Ecto neural progenitor cell (in vitro differentiated cells): ENCODE measurements at places on chromosomes 5 and 9.

GRCh38 chr9:94979904-94980507, 253.5 kb downstream of the AOPEP start:
- DNase-seq = no peak

GRCh38 chr5:11390291-11390767, 513.9 kb downstream of the CTNND2 start:
- no peak for DNase-seq

- DNase-seq = no peak
Observed at GRCh38 chr9:126144196-126144595, 182.4 kb upstream of the MVB12B start.

- DNase-seq = no peak
Observed at GRCh38 chr5:79613549-79613948, 1.3 kb downstream of the TENT2 start.

DNA sequence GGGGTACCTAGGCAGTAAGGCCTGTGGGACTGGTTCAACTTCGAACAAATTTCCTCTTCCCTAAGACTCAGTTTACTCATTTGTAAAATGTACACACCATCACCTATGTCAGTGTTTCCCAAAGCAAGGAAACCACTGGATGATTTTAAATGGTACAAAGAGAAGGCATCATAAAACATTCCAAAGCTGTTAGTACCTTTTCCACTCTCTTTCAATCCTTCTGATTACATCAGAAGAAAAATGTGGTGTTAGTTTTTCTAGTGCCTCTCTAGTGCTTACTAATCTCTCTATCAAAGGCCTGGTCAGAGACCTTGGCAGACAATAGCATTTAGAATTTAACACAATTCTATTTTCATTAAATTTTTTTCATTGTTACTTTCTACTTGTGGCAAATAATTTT, 18.1 kb downstream of the NR6A1 start:
- no peak for DNase-seq

- DNase-seq = peak; percentile 56
Observed at GRCh38 chr5:140038373-140038957, 4.6 kb downstream of the NRG2 start.

DNA sequence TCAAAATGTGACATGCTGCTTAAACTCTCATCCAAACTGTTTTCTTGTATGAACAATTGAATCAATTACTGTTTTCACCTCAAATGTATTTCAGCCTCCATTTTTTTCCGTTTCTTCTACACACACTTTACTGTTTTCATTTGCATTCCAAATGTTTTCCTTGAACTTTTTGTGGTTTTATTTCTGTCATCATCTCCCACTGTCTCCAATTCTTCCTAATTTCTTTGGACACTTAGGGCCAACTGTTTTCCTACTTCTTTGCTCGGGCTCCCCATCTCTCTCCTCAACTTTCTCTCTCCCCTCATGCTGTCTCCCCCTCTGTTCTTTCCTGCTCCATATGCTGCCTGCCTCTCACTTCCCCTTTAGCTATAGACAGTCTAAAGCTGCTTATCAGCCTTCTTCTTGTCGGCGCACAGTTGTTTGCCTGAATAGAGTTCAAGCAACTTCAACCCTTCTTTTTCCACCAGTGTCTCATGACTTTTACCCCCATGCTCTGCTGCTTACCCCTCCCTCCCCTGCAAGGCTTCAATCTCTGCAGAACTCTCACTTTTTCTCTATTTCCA, 443.4 kb downstream of the DTWD2 start:
- DNase-seq = no peak

GRCh38 chr5:139776861-139777260, 18.7 kb upstream of the PSD2 start:
- DNase-seq = no peak

DNA sequence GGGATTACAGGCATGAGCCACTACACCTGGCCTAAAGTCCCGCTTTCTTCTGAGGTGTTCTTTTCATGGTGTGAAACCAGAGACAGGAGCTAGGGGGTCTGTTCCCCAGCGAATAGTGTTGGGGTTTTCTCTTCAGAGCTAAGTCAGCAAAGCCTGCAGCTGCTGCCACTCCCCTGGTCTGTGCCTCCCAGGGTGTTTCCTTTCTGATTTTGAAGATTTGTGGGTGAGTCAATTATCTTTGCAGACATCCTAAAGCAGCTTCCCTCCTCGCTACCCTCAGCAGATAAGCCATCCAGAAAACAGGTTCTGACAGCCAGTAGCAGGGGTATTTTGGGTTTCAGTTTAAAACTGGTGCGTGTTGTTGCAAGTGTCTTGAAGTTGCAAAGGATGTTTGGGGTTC, 72.0 kb upstream of the IQGAP2 start:
- no peak for DNase-seq

GRCh38 chr5:57718155-57718554, 235.5 kb upstream of the ACTBL2 start:
- no peak for DNase-seq

DNA sequence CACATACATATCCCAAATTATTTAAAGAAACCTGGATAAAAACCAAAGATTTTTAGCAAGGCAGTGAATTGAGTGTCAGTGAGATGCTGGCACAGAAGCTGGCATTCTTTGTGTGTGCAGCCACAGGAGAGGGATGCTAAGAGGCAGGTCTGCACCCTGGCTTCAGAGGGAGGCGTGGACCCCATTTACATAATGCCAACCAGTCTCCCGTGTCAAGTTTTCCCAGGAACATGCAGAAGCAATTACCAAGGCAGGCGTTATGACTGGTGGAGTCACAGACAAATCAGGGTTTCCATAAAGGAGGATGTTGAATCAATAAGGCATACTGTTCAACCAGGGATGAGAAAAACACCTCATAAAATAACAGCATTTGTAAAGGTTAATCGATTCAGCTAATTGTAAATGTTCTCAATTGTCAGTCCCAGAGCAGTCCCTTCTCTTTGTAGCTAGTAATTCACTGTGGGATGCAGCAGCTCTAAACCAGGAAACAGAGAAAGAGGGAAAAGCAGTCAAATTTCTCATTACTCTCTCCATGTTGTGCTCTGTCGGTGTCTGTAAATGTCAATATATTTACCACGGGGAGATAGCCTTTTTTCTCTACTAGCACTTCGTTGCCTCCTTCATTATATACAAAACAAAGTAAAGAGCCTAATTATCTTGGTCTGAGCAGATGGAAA, 452.4 kb upstream of the GRAMD2B start:
- DNase-seq = no peak

GRCh38 chr5:84298628-84299027, 86.1 kb downstream of the EDIL3 start:
- DNase-seq = no peak

DNA sequence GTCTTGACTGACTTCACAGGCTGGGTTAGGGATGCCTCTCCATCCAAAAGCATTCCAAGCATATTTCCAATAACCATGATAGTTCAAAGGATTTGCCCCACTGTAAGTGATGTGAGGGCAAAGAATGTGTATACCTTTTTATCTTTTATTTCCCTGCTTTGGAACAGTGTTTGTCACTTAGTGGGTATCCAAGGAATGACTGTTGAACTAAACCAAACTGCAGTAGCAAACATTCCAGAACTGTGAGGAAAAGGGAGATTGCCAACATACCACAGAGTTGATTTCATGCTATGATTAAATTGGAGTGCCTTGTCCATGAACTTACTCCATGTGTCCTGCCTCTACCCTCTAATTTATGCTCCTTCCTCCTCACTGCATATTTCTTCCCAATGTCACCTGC, 400.0 kb downstream of the KIAA0825 start:
- no peak for DNase-seq

DNA sequence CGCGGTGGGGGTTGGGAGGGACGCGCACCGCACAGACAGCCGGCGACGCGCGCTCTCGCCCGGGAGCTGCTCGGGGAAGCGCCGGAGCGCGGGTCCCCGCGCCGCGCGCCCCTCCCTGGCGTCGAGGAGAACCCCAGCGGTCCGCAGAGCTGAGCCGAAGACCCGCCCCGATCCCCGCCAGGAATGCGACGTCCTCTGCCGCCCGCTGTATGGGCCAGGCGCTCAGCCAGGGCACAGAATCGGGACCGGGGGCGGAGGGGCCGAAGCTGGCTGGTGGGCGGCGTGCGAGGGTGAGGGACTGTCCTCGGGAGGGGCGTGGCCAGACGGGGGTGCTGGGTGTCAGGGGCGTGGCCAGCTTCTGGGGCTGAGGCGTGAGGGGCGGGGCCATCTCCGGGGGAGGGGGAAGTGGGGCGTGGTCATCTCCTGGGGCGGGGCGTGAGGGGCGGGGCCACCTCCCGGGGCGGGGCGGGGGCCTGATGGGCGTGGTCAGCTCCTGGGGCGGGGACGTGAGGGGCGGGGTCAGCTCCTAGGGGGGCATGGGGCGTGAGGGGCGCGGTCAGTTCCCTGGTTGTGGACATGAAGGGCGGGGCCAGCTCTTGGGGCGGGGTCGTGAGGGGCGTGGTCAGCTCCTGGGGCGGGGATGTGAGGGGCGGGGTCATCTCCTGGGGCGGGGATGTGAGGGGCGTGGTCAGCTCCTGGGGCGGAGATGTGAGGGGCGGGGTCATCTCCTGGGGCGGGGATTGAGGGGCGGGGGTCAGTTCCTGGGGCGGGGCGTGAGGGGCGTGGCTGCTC, 965 bp downstream of the PTGDS start:
- peak; percentile 94 for DNase-seq

DNA sequence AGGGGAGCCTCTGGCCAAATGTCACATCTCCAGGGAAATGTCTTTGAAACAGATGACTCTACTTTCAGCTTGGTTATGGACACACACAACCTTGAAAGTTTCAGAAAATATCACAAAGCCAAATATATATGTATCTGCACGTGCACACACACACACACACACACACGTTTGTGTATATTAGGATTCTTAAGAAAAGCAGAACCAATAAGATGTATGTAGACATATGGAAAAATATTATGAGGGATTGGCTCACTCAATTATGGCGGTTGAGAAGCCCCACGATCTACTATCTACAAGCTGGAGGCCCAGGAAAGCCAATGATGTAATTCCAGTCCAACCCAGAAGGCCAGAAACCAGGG, 194.9 kb downstream of the PALM2AKAP2 start:
- DNase-seq = peak; percentile 8

- DNase-seq = no peak
Observed at GRCh38 chr5:119031905-119032304, 39.0 kb upstream of the DMXL1 start.

- no peak for DNase-seq
Observed at GRCh38 chr5:96790961-96791504, 16.7 kb downstream of the ERAP1 start.

- DNase-seq = no peak
Observed at GRCh38 chr5:129116797-129117196, 22.2 kb downstream of the ISOC1 start.

DNA sequence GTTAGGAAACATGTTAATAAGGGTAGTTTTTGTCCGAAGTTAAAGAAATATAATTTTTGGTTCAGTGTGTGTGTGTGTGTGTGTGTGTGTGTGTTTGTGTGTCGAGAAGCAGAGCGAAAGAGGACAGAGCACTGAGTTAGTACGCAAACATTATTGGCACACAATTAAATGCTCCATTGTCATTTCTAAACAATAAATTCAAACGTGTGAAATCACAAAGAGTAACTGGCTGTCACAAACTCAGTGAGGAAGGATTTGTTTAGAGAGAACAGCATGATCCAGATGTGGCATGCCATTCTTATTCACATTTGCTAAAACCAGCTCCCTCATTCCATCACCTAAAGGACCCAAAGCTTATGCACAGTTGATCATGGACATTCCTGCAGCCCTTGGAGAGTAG, 970.8 kb downstream of the DTWD2 start:
- no peak for DNase-seq

- no peak for DNase-seq
Observed at GRCh38 chr9:90970608-90971007, 169.0 kb downstream of the SYK start.

GRCh38 chr5:74034733-74035132, 408.7 kb downstream of the ARHGEF28 start:
- DNase-seq = no peak

GRCh38 chr5:140996060-140996459, 29.8 kb downstream of the PCDHAC2 start:
- no peak for DNase-seq

DNA sequence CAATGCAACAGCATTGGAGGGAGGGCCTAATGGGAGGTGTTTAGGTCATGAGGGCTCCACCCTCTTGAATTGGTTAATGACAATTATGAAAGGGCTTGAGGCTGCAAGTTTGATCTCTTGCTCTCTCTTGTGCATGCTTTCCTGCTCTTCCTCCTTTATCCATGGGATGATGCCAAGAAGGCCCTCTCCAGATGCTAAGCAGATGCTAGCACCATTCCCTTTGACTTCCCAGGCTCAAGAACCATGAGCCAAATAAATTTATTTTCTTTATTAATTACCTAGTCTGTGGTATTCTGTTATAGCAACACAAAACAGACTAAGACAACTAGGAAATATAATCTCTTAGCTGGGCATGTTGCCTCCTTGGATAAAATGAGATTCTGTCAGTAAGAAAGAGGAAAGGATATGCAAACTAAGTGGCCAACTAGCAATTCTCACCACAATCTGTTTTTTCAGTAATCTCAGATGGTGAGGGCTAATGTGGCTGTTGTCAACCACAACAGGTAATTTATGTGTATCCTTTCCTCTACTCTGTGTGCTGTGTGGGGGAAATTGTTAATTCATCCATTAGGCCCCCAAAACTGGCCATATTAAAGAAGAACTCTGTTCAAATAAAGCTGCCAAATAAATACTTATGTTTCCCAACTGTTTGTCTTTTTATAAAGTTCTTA, 269.1 kb upstream of the CD180 start:
- DNase-seq = no peak

DNA sequence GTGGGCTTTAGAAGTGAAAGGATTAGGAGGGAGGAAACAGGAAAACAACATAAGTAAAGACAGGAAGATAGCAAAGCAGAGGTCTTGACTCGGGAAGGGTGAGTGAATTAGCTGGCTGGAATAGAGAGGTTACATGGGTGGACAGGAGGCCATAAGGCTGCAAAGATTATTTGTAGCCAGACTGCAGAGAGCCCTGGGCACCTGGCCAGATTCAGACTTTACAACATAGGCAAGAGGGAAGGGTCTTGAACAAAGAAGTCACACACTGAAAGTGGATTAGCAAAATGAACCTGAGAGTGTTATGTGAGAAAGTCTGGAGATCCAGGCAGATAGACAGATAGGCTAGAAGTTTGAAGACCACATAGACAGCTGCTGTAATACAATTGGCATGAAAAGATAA, 29.7 kb upstream of the CER1 start:
- DNase-seq = no peak

DNA sequence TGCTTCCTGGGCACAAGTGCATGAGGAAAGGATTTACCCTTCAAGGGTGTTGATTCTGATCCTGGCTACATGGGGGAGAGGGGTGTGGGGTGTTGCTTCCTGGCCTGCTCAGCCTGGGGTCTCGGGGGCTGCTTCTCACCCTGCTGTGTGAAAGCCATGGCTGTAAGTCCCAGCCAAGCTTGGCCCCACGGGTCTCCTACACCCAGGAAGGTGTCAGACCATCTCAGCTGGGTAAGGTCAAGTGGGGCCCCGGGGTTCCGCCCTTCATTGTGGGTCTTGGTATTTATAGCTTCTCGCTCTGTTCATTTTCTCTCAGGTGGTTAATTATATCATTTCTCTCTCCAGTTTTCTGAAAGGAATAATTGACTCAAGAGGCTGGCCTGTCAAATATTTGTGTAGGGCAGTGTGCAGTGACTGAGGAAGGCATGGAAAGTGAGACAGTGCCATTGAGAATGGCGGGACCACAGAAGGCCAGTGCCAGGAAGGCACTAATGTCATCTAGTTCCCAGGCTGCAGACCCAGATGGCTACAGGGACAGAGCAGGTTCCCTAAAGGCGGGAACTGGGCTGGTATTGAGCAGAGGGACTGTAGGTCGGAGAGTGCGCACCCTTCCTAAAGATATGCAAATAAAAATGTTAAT, 126.0 kb downstream of the FOXD1 start:
- DNase-seq = no peak

- peak; percentile 82 for DNase-seq
Observed at GRCh38 chr9:78030553-78031443, 813 bp downstream of the GNAQ start.

GRCh38 chr5:149493316-149493715, 57.9 kb downstream of the CSNK1A1 start:
- no peak for DNase-seq
